ENCODE measurements at places on chromosomes 16 and 17.

DNA sequence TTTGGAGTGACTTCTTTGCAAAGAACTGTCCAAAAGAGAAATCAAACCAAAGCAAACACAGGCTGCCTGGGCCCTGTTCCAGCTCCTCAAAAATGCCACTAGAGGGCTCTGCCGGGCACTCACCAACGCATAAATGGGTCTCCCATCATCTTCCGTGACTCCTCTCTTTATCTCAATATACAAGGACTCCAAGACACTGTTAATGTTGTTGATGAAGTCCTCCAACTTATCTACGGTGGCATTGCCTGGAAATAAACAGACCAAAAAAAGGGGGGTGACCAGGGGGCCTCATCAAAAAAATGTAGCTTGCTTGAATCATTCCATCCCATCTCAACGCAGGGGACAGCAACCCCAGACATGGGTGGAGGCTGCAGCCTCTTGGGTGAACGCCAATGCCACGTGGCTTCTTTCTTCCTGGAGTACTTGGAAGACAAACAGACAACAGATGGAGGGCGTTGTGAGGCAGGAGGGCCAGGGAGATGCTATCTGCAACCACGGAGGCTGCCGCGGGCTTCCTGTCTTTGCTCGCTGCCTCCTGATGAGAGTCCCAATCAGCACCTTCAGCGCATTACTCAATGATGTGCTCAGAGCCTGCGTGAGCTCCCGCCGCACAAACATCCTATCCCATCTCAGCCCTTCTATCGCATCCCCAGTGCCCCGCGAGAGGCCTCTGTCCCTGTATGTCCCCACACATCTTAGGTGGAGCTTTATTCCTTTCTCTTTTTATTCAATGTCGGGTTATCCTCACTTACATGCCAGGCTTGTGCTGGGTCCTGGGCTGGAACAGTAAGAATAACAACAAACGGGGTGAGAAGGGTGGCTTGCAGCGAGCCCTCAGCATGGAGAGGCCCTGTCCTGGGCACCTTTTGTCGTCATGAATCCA, 32.0 kb downstream of the KDM8 start:
- ATAC-seq: peak; percentile 49

DNA sequence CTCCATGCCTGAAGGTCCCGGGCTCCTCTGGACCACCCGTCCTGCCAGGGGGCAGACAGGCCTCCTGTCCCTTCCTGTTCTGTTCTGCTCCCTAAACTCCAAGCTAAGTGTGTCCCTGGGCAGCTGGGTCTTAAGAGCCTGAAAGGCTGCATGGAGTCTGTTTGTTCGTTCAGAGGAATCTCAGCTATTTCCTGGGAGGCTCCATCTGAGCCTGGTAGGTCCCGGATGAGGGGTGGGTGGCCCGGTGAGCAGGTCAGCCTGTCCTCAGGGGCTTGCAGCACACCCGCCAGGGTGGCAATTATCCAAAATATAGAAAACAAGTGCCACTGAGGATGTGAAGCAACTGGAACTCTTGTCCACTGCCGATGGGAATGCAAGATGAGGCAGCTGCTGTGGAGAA, 12.6 kb downstream of the ACTG1 start:
- ATAC-seq: no peak

DNA sequence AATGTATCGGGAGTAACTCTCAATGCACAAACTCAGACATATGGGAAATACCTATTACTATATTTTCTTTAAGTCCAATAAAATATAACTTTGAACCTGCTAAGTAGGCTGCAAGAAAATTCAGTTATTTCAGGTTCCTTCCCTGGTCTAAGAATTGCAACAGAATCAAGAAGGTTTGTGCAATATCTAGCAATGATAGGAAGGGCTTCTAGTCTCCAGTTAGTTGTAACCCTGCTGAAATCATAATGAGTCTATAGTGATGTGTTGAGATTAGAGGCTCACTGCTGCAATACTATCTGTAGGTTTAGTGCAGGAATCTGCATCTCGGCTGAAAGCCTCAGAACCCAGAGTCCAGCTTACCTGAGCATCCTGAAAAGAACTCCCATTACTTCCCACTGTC, 110.5 kb downstream of the PMP22 start:
- ATAC-seq: no peak

- ATAC-seq: peak; percentile 55
Measured at GRCh38 chr17:55452139-55452790, 30.6 kb upstream of the MMD start.

GRCh38 chr17:55988861-55989260, 164.4 kb upstream of the ANKFN1 start:
- ATAC-seq: no peak

DNA sequence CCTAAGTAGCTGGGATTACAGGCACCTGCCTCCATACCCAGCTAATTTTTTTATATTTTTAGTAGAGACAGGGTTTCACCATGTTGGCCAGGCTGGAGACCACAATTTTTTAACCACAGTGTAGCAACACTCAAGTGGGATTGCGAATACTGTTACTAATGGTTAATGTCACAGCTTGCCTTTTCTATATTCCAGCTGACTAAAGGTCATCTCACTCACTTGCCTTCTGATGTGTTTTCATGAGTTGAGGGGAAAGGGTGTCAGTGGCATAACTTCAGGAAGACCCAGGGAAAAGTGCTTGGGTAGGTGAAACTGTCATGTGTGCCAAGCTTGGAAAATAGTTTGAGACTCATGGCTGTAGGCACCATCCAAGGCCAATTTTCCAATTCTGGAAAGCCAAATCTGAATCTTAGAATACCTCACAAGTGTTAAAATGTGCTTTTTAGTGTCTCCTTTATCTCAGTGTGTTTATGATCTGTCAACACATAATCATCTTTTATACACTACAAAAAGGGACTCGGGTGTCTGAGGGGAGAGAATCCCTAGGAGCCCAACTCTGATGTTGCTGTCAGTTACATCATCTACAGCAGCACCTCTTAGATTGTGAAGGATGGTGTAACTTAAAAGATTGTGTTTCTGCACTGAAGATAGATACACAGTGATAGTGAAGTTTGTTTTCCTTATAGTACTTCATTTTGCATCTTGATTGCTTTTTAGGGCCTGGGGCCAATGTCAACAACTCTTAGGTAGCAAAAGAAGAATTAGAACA, 27.1 kb downstream of the OGFOD1 start:
- ATAC-seq: no peak

GRCh38 chr17:12671906-12672305, 6.2 kb downstream of the MYOCD start:
- ATAC-seq: no peak

GRCh38 chr16:22188267-22188594, 17.8 kb upstream of the EEF2K start:
- no peak for ATAC-seq

DNA sequence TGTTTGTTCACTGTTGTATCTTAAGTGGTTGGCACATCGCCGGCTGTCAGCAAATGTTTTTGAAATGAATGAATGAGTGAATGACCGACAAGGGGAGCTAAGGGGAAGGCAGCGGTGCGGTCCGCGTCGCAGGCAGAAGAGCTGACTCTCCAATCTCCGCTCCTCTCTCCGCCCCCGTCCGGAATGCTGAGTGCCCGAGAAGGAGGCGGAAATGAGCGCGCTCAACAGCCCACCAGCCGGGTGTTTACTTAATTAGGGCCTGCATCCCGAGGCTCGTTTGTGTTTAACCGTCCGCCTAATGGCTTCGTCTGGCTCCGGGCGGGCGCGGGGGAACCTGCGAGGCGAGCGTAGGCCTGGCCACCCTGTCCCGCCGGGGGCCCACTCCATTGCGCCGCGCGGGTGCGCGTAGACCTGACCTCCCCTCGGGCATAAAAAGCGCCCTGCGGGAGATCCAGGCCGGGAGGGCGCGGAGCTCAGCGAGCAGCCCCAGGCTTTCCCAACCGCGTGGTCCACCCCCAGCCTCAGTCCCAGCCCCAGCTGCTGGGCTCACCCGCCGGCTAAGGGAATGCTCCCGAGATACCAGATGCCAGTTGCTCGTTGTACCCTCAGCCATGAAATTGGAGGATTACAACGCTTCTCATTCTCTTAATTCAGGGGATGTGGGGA, 2.5 kb upstream of the CDH3 start:
- no peak for ATAC-seq

DNA sequence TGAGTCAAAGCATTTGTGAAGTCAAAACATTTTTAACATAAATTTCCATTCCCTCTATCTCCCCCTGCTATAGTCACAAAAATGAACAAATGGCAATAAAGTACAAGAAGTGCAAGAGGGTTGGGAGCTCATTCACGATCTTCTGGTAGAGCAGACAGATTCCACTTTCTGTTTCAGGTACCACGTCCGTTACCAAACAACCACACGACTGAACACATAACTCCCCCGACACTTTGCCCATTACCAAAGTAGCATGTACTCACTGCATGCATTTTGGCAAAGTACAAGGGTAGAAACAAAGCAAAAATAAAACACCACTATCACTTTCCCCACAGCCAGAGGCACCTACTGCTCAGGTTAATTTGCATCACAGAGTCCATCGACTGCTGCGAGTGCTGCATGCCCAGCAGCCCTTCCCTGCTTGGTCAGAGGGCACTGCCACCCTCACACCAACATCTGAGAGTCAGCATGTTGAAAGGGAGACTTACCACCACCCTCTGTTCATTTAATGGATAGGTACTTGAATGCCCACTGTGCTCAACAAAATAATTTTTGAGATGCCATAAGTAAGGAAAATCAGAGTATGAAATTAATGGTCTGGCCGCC, 150.3 kb upstream of the AXIN2 start:
- ATAC-seq: peak; percentile 49

DNA sequence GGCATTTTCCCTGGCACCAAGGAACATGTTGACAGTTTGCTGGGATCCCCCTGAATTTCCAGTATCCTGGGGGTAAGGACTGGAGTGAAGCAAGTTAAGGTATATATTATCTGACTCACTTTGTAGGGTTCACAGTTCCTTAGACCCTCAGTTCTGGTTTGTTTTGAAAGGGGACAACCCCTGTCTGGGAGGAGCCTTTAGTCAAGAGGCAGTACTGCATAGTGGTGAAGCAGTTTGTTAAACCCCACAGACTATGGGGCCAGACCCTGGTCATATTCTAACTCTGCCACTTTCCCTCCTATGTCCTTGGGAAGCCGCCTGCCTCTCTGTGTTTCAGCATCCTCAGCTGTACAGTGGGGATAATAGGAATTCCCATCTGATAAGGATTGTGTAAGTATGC, 145.5 kb upstream of the ZFHX3 start:
- ATAC-seq: no peak

DNA sequence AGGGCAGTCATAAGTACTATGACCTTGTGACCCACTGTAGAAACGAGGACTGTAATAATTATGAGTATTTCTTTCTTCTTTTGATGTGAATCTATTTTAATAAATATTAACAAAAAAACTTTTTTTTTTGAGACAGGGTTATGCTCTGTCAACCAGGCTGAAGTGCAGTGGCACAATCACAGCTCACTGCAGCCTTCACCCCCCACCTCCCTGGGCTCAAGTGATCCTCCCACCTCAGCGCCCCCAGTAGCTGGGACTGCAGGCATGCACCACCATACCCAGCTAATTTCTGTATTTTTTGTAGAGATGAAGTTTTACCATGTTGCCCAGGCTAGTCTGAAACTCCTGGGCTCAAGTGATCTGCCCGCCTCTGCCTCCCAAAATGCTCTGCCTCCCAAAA, 32.6 kb downstream of the SCPEP1 start:
- no peak for ATAC-seq

GRCh38 chr16:78060809-78061208, 38.5 kb downstream of the CLEC3A start:
- ATAC-seq: no peak

- no peak for ATAC-seq
Measured at GRCh38 chr17:68624381-68624780, 23.2 kb upstream of the FAM20A start.

GRCh38 chr17:77124192-77124889, 16.4 kb upstream of the SEC14L1 start:
- ATAC-seq: no peak

- no peak for ATAC-seq
Measured at GRCh38 chr17:10735821-10736220, 6.0 kb upstream of the TMEM220 start.

GRCh38 chr17:17985555-17985954, 12.9 kb downstream of the DRC3 start:
- ATAC-seq: no peak

DNA sequence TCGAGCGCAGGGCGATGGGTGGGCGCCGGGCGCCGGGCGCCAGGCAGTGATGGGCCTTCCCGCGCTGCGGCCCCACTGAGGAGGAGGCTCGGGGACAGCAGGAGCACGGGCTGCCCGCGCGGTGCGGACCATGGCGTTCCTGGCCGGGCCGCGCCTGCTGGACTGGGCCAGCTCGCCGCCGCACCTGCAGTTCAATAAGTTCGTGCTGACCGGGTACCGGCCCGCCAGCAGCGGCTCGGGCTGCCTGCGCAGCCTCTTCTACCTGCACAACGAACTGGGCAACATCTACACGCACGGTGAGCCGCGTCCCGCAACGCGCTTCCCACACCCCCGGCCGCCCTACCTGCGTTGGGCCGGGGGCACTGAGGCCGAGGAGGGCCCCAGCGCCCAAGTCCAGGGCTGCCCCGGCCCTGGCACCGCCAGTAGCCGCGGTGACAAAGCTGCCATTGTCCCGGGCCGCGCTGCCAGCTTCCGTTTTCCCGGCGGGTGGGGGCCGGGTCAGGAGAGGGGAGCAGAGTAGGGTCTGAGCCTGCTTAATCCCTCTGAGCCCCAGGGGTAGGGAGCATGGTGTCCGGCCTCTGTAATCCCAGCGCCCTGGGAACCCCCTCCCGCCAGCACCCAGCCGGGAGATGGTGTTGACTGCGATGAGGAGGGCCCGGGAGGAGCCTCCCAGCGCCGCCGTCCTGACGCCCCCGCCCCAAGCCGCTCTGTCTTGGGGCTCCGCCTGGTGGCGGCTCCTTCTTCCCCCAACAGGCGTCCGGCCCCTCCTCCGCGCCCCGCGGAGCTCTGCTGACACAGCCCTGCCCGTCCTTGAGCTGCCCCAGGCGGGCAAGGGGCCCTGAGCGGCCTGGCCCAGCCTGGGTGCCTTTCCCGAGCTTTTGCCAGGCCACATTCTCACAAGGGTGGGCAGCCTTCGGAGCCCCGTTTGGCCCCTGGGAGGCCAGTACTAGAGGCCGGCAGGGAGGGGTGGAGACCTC, 685 bp downstream of the PAQR4 start:
- ATAC-seq: peak; percentile 67

GRCh38 chr17:48539177-48539576, 5.7 kb downstream of the HOXB2 start:
- ATAC-seq: no peak

DNA sequence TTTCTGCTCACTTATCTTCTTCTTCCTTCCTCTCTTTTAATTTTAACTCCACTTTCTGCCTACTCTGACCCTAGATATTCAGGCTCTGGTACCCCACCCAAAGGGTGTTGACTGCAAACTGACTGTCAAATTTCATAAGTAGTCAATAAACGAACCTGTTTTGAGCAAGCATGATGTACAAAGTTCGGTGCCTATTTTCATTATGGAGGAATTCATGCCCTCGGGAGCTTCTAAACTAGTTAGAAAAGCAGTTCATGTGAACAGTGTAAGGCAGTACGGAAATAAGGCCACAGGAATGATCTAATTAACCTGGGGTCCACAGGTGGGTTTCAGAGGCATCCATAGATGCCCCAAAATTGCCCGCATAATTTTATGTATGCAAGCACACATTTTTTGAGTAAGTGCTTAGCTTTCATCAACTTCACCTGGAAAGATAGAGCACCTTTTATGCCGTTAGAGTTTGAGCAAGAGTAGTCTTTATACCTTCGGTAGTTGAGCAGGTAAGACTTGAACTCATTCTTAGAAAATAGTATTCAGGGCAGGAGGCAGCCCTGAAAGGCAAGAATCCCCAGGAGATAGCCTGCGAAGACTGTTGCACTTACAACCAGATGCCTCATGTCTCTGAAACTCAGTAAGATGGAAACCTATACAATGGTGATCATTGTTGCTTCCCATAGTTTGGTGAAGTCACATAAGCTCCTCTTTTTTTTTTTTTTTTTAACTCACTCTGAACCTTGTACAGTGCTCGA, 36.6 kb upstream of the TBX2 start:
- no peak for ATAC-seq
